ENCODE measurements at places on chromosomes 7 and 10. TPM values are rescaled to one million over a fixed set of nuclear protein-coding genes. Genes with fewer than 3 reads are reported as not detected.

The XPNPEP1 gene
- total RNA-seq: 38.4 TPM

The TAS2R3 gene
- 1.2 TPM for total RNA-seq

The TMEM178B gene
- 32.1 TPM for total RNA-seq

The RBM17 gene
- total RNA-seq: 51.6 TPM

The CYP3A7 gene
- total RNA-seq: not detected

The OR2A42 gene
- not detected for total RNA-seq

DNA sequence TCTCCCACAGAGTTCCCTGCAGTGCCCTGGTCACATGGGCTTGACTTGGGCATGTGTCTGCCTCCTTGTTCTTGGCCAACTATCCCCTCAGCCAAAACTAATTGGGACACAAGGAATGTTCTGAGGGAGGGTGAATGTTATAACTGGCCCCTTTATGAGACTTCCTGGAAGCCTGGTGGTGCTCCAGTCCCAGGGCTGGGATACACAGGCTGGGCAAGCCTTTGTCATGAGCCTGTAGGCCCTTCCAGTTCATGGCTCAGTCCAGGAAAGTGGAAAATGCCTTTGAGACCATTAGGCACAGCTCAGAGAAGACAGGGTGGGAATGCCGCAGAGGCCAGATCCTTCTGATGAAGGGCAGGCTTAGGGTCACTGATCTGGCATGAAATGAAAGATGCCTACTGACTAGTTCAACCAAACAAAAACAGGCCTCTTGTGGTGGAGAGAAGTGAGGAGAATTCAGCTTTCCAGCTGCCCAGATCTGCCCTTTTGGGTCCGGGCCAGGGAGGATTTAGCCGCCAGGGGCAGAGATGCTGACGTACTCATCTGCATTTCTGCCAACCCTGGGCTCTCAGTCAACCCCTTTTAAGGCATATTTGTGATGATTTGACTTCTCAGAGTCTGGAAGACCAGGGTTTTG is 961.5 kb downstream of the KCNMA1 start:
- DNase-seq: peak; percentile 82

GRCh38 chr10:15043674-15044073 is at the start of gene OLAH:
Gene OLAH (plus strand): TSS chr10:15043943. CDS start chr10:15047289, 3,346 bp downstream.
- DNase-seq: no peak

- no peak for DNase-seq
These were observed 11.3 kb downstream of the ALKBH4 start for GRCh38 chr7:102453319-102453718.

DNA sequence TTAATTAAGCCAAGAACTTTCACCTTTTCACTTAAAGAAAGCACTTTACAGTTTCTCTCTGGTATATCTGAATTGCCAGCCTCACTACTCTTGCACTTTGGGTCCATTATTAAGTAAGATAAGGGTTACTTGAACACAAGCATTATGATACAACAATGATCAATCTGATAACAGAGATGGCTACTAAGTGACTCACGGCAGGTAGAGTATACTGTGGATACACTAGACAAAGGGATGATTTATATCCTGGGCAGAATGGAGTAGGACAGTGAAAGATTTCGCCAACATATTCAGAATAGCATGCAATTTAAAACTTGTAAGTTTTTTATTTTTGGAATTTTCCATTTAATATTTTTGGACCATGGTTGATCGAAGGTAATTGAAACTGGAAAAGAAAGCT is 34.3 kb upstream of the ITGB8 start:
- no peak for DNase-seq

GRCh38 chr7:121832347-121832746 is 40.6 kb upstream of the PTPRZ1 start:
- DNase-seq: no peak

DNA sequence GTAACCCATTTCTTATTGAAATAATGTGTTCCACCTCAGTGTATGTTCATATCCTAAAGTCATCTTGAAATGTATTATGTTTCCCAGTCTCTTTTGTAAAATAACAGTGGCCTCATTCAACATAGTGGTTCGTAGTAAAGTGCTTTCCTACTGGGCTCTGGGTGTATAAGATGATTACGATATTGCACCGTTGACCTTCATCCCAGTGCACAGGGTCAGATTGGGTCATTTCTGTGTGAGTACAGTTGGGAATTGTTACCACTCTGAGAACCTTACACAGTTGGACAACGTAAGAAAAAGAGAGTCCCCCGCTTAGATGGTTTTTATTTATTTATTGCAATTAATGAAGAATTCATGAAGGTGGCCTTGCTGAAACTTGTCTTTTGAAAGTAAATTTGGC is 135.6 kb downstream of the CHN2 start:
- no peak for DNase-seq

- DNase-seq: no peak
These were observed 136.4 kb downstream of the VTI1A start for GRCh38 chr10:112583236-112583939.

DNA sequence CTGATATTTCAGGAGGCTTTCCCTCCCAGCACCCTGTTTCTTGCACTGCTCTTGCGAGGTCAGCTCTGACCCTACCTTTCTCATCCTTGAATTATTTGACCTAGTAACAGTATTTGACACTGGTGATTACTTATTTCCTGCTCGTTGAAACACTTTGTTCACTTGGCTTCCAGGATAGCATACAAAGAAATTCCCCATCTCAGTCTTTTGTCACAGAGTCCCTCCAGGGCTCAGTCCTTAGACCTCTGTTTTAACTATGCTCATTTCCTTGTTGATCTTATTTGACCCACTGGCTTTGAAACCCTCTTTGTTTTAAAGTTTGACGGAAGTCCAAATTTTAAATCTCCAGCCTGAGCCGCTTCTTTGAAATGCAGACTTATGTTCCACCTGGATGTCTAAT is 29.9 kb downstream of the BMPR1A start:
- no peak for DNase-seq

GRCh38 chr10:44125879-44126278 is 259.0 kb downstream of the CXCL12 start:
- no peak for DNase-seq

DNA sequence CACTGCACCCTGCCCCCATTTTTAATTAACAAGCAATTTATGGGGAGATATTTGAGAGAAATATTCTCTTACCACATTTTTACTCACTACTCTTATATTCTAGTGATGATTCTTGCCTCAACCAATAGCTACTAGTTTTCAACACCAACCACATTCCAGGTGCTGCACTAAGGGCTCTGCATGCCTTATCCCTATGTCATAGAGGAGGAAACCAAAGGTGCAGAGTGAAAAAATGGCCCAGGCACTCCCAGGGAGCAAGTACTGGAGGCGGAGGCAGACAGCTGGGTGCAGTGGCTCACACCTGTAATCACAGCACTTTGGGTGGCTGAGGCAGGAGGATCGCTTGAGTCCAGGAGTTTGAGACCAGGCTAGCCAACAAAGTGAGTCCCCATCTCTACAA is 35.5 kb upstream of the TPST1 start:
- no peak for DNase-seq

DNA sequence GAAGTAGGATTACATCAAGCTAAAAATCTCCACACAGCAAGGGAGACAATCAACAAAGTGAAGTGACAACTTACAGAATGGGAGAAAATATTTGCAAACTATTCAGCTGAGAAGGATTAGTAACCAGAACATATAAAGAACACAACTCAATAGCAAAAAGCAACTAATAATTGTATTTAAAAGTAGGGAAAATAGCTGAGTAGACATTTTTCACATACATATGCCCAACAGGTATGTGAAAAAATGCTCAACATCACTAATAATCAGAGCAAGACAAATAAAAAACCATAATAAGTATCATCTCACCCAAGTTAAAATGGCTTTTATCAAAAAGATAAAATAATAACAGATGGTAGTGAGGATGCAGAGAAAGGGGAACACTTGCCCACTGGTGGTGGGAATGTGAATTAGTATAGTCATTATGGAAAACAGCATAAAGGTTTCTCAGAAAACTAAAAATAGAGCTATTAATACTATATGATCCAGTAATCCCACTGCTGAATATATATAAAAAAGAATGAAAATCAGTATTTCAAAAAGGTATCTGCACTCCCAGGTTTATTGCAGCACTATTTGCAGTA is 784.5 kb upstream of the C7orf33 start:
- no peak for DNase-seq
